ENCODE measurements at places on chromosomes 6 and 20.

- H3K27ac ChIP-seq: no peak overlapping the region
- no peaks in the 10 kb centered on the region for H3K4me1 ChIP-seq
- no peaks in the 10 kb centered on the region for H3K36me3 ChIP-seq
- H3K27me3 ChIP-seq: no peaks in the 10 kb centered on the region
- no peak overlapping the region for H3K4me3 ChIP-seq
Observed at GRCh38 chr6:30035784-30036183, 25.3 kb upstream of the POLR1H start.

DNA sequence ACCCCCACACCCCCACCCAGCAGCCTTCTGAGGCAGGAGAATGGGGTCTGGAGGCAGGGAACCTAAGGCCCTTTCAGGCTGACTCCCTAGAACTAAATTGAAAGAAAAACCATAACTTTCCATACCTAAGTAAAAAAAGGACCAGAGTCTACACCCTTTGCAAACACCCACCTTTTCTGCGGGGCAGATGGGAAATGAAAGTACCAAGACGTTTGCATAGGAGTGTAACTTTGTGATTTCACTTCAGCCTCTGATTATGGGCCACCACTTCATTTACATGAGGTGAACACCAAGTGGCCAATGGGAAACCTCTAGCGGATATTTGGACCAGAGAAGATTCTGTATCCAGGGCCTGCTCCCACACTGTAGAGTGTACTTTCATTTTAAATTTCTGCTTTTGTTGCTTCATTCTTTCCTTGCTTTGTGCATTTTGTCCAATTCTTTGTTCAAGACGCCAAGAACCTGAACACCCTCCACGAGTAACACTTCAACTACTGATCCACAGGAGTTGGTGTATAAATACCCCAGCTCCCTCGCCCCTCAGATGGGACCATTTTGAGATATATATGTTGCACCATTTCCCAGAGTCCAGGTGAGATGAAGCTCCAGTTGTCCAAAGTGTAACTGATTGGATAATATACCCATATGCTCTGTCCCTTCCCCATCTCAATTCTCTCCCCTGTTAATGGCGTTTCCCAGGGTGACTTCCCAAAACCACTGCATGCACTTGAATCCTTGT, 18.9 kb upstream of the SRSF6 start:
- H3K27me3 ChIP-seq: peaks cover 1% of the 10 kb centered on the region
- no peak overlapping the region for H3K4me3 ChIP-seq
- H3K27ac ChIP-seq: no peak overlapping the region
- DNase-seq: no peak
- H3K36me3 ChIP-seq: no peaks in the 10 kb centered on the region

- no peaks in the 10 kb centered on the region for H3K27me3 ChIP-seq
- no peak overlapping the region for H3K4me3 ChIP-seq
- H3K36me3 ChIP-seq: peaks cover under 1% of the 10 kb centered on the region
- H3K27ac ChIP-seq: peak overlapping the region; percentile 81
- H3K4me1 ChIP-seq: peaks cover 32% of the 10 kb centered on the region
Observed at GRCh38 chr6:105401247-105402089, 1.4 kb downstream of the PREP start.

DNA sequence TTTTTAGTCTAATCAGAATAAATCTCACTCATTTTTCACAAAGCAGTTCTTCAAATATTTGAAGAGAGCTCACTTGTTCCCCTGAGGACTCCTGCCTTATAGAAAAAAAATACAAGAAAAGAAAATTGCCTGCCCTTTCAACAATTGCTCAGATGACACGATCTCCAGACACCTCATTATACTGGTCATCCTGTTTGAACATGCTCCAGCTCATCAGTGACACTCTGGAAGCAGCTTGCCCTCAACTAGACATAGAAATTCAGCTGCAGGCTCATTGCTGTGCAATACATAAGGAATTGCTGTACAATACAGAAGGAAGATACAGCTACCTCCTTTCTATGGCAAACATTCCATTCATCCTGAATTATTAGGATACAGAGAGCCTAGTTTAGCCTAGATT, 73.1 kb downstream of the OPN5 start:
- H3K27ac ChIP-seq: no peak overlapping the region
- no peaks in the 10 kb centered on the region for H3K4me1 ChIP-seq
- no peak overlapping the region for H3K4me3 ChIP-seq
- no peaks in the 10 kb centered on the region for H3K36me3 ChIP-seq

GRCh38 chr6:17013701-17014100, 88.1 kb upstream of the STMND1 start:
- H3K36me3 ChIP-seq: no peaks in the 10 kb centered on the region
- no peaks in the 10 kb centered on the region for H3K27me3 ChIP-seq
- no peak overlapping the region for H3K27ac ChIP-seq

DNA sequence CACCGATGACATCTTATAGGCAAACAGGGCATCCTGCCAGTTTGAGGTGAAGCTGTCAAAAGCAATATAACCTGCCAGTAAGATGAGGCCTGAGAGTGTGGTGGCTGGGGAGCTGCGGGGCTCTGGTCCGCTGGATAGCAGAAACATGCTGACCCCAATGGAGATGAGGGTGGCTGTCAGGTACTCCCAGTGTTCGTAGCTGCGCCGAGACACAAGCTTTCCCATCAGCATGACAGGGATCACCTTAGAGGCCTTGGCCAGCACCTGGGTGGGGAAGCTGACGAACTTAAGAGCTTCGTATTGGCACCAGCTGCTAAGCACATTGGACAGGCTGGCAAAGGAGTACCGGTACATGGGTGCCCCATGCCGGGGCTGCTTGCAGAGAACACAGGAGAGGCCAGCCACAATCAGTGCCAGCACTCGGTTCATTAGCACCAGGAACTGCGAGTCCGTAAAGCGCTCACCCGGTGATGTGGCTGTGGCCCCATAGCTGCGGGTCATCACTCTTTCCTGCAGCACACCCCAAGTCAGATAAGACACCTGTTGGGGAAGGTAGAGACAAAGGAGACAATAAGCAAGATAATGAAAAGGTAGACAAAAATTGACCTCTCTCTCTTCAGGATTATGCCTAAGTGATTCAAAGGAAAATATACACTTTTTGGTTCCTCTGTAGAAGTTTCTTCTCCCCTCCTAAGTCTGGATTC, 2.1 kb downstream of the SLC35B2 start:
- no peak for DNase-seq
- peaks cover 21% of the 10 kb centered on the region for H3K4me1 ChIP-seq
- peaks cover 20% of the 10 kb centered on the region for H3K36me3 ChIP-seq

DNA sequence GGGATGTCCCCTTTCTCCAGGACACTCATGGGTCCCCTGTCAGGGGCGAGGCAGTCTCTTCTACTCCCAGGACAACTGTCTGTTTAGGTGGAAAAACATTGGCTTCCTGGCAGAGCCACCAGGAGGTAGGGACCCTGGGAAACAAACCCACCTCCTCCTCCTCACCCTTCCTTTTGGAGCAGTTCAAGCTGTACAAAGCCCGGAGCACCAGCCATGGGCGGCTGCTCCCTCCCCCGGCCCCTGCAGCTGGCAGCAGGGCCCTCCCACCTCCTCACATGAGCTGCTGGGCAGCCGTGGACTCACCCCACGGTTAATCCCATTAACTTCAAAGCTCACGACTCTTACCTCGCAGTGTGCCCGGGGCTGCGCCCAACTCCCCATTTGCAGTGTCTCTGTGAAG, 48.6 kb downstream of the CDH4 start:
- H3K36me3 ChIP-seq: no peaks in the 10 kb centered on the region
- H3K4me3 ChIP-seq: no peak overlapping the region
- H3K4me1 ChIP-seq: no peaks in the 10 kb centered on the region
- H3K27ac ChIP-seq: no peak overlapping the region
- no peaks in the 10 kb centered on the region for H3K27me3 ChIP-seq

GRCh38 chr20:19778404-19778803, 20.3 kb downstream of the RIN2 start:
- no peak overlapping the region for H3K4me3 ChIP-seq
- H3K27ac ChIP-seq: peak overlapping the region; percentile 6
- no peak for DNase-seq
- no peaks in the 10 kb centered on the region for H3K36me3 ChIP-seq
- peaks cover 18% of the 10 kb centered on the region for H3K4me1 ChIP-seq

- H3K4me3 ChIP-seq: no peak overlapping the region
- H3K4me1 ChIP-seq: no peaks in the 10 kb centered on the region
- no peaks in the 10 kb centered on the region for H3K36me3 ChIP-seq
- no peaks in the 10 kb centered on the region for H3K27me3 ChIP-seq
Observed at GRCh38 chr6:98486057-98486456, 348.3 kb upstream of the POU3F2 start.

DNA sequence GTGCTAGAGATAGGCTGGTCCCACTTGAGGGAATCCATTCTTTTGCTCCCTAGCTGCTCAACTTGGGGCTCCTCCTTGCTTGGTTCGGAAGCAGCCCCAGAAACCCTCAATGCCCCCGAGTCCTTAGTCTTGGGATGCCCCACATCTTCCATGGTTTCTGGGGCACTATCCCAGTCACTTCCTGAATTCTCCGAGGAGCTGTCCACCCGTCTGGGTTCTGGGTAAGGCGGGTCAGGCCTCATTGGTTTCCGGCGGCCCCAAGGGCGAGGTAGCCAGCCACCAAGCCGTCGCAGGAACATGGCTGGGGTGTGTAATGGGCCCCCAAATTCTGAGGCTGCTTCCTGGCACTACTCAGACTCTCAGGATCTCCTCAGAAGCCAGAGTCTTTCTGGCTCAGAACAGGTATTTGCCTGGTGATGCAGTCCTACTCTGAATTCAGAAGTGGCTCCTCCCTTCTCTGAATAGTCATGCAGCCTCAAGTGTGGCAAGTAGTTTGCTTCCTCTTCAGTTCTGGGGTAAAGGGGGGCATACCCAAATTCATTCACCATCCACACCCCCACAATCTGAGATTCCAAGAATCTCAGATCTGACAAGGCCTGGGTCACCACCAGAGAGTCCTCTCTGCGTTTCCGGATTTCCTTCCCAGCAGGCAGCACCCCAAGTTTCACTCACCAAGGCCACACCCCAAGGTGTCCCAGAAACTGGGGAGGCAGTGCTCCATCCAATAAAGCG, 763 bp downstream of the C6orf47 start:
- peak overlapping the region; percentile 88 for H3K27ac ChIP-seq
- no peaks in the 10 kb centered on the region for H3K27me3 ChIP-seq
- peaks cover 5% of the 10 kb centered on the region for H3K36me3 ChIP-seq
- peak overlapping the region; percentile 66 for H3K4me3 ChIP-seq
- peaks cover 61% of the 10 kb centered on the region for H3K4me1 ChIP-seq

- H3K27me3 ChIP-seq: no peaks in the 10 kb centered on the region
- no peak for DNase-seq
- H3K4me3 ChIP-seq: no peak overlapping the region
- no peaks in the 10 kb centered on the region for H3K36me3 ChIP-seq
- H3K27ac ChIP-seq: no peak overlapping the region
Observed at GRCh38 chr6:73341335-73341734, 12.7 kb downstream of the DPPA5 start.

DNA sequence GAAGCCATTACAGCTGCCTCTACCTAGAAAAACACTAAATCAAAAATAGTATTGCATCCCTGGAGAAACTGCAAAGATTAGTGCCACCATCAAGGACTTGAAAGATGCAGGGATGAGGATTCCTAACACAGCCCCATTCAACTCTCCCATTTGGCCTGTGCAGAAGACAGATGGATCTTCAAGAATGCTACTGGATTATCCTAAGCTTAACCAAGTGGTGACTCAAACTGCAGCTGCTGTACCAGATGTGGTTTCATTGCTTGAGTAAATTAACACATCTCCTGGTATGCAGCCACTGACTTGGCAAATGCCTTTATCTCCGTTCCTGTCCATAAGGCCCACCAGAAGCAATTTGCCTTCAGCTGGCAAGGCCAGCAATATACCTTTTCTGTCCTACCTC, 117.4 kb downstream of the TBC1D32 start:
- H3K27me3 ChIP-seq: no peaks in the 10 kb centered on the region
- H3K4me3 ChIP-seq: no peak overlapping the region
- no peak overlapping the region for H3K27ac ChIP-seq
- peaks cover 9% of the 10 kb centered on the region for H3K36me3 ChIP-seq

- H3K27ac ChIP-seq: peak overlapping the region; percentile 45
- peak; percentile 89 for DNase-seq
- no peaks in the 10 kb centered on the region for H3K27me3 ChIP-seq
- no peaks in the 10 kb centered on the region for H3K4me1 ChIP-seq
- no peak overlapping the region for H3K4me3 ChIP-seq
Observed at GRCh38 chr6:160221423-160221822, 37.2 kb downstream of the SLC22A2 start.

- no peak overlapping the region for H3K4me3 ChIP-seq
- H3K27ac ChIP-seq: no peak overlapping the region
- no peak for DNase-seq
- no peaks in the 10 kb centered on the region for H3K4me1 ChIP-seq
Observed at GRCh38 chr6:62626661-62627060, 340.6 kb upstream of the KHDRBS2 start.

DNA sequence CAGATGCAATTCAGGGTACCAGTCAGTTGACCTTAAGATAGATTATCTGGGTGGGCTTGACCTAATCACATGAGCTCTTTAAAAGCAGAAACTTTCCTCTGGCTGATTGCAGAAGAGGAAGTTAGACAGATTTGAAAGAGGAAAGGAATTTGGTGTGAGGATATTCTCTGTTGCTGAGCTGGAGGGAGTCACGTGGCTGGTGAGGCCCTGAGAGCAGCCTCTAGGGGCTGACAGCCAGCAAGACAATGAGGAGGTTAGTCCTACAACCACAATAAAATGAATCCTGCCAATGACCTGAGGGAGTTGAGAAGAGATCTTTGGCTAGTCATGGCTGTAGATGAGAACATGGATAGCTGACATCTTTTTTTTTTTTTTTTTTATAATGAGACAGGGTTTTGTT, 87.0 kb upstream of the B3GAT2 start:
- H3K4me1 ChIP-seq: no peaks in the 10 kb centered on the region
- DNase-seq: no peak
- no peaks in the 10 kb centered on the region for H3K27me3 ChIP-seq

- H3K4me3 ChIP-seq: no peak overlapping the region
- H3K4me1 ChIP-seq: no peaks in the 10 kb centered on the region
- no peak overlapping the region for H3K27ac ChIP-seq
- no peaks in the 10 kb centered on the region for H3K36me3 ChIP-seq
- DNase-seq: no peak
Observed at GRCh38 chr6:23435798-23436197, 690.2 kb upstream of the NRSN1 start.

GRCh38 chr20:51702556-51702955, 65.6 kb downstream of the ATP9A start:
- H3K36me3 ChIP-seq: no peaks in the 10 kb centered on the region
- DNase-seq: no peak
- H3K27ac ChIP-seq: peak overlapping the region; percentile 7
- H3K4me1 ChIP-seq: peaks cover 38% of the 10 kb centered on the region

DNA sequence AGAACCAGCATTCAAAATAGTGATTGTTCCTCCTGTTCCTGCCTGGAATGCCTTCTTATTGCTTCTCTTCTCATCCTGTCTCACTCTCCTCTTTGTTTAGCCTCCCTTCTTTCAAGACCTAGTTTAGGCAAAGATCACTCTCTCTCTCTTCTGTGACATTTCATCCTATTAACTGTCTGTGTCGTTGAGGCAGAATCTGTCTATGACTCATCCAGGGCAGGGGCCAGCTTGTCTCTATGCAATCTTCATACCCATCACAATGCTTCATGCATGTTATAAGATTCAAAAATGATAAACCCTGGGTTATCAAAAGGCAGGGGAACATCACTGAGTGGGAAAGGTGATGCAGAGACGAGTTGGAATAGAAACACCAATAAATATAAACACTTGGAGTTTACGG, 32.2 kb upstream of the FOXA2 start:
- no peak overlapping the region for H3K4me3 ChIP-seq
- H3K4me1 ChIP-seq: no peaks in the 10 kb centered on the region
- no peaks in the 10 kb centered on the region for H3K27me3 ChIP-seq
- no peak for DNase-seq
- no peaks in the 10 kb centered on the region for H3K36me3 ChIP-seq

GRCh38 chr6:81031416-81031815, 721.1 kb downstream of the TENT5A start:
- H3K4me1 ChIP-seq: no peaks in the 10 kb centered on the region
- no peaks in the 10 kb centered on the region for H3K36me3 ChIP-seq
- no peak for DNase-seq
- H3K27me3 ChIP-seq: no peaks in the 10 kb centered on the region

- DNase-seq: peak; percentile 88
- H3K27ac ChIP-seq: no peak overlapping the region
- H3K27me3 ChIP-seq: no peaks in the 10 kb centered on the region
Observed at GRCh38 chr6:168597471-168597875, 156.5 kb downstream of the SMOC2 start.

Data from small intestine (tissue), 16 donors.